ENCODE measurements at places on chromosomes 3 and 15. TPM values are rescaled to one million over a fixed set of nuclear protein-coding genes. Genes with fewer than 3 reads are reported as not detected.

Gene RTP4
- 5.1 TPM for total RNA-seq

Gene MIX23
- 13.8 TPM for total RNA-seq

Gene TFG
- total RNA-seq: 80.6 TPM

Gene DNAJA4
- total RNA-seq: 32.1 TPM

Gene BTLA
- 2.6 TPM for total RNA-seq

Gene SLC6A20
- total RNA-seq: not detected

Gene ZIC1
- not detected for total RNA-seq

Gene ADCY5
- 69.6 TPM for total RNA-seq

Gene PRSS50
- 0.80 TPM for total RNA-seq

All from prostate gland (tissue), 2 donors.